Skeletal muscle tissue (tissue), 5 donors: ENCODE measurements at places on chromosomes 11 and 22. TPM values are rescaled to one million over a fixed set of nuclear protein-coding genes. Genes with fewer than 3 reads are reported as not detected.

Gene SMC1B
- under 0.01 TPM for total RNA-seq

Gene TMEM121B
- 2.6 TPM for total RNA-seq

Gene C22orf15
- total RNA-seq: not detected

Gene RHOD
- total RNA-seq: 7.8 TPM

Gene CLCF1
- total RNA-seq: 1.0 TPM

Gene POU2AF2
- not detected for total RNA-seq

Gene GGTLC2
- total RNA-seq: not detected

Gene SAA1
- total RNA-seq: not detected

Gene CHADL
- 2.1 TPM for total RNA-seq

Gene NPAS4
- under 0.01 TPM for total RNA-seq

Gene P2RY6
- 2.1 TPM for total RNA-seq

Gene AQP11
- total RNA-seq: 0.52 TPM

Gene ASRGL1
- total RNA-seq: 3.7 TPM

Gene TSSK2
- not detected for total RNA-seq

Gene RAG2
- not detected for total RNA-seq

Gene GRM5
- total RNA-seq: not detected

Gene MMP8
- 1.6 TPM for total RNA-seq

Gene LGALS12
- 9.9 TPM for total RNA-seq

Gene ARHGAP1
- 19.8 TPM for total RNA-seq
